ENCODE measurements at places on chromosomes 2 and 18.

GRCh38 chr18:49304751-49305150 lies 155.7 kb downstream of the DYM start:
- no peak for DNase-seq

DNA sequence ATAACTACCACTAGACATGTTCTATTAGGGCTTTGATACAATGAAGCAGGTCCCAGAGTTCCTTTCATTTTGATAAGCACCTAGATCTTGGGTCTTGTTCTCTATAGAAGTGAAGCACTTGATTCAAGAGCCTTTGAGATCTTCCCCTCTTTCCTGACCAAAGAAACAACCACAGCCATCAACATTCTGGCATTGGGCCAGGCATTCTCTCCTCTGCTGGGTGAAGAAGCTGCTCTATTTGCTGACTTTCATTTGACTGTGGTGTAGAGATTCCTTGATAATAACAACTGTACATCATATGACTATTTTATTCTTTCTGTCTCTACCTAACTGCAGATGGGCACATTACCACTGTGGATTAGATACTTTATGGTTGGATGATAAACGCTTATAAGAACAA lies 96.6 kb upstream of the LYPD1 start:
- DNase-seq: no peak

GRCh38 chr2:62181843-62182242 lies 14.1 kb upstream of the B3GNT2 start:
- DNase-seq: no peak

- no peak for DNase-seq
Measured at GRCh38 chr2:130160131-130160530, 15.2 kb upstream of the CCDC74B start.

GRCh38 chr18:6055711-6056110 lies 160.4 kb upstream of the TMEM200C start:
- DNase-seq: peak; percentile 25

DNA sequence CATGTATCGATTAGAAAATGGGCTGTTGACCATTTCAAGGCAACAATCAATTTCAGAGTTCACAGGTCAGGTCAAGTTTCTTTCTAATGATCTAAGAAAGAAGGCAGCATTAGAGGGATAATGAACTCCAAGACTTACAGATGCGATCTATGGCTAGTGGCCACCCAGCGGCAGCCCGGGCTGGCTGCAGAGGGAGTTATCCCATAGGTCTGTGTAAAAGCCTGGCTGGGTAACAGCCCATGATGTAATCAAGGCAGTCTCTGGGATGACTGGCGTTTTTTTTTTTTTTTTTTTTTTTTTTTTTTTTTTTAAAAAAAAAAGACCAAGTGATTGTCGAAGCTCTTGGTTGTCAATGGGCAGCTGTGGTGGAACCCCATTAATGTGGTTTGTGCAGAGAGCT lies 171.1 kb upstream of the SKOR2 start:
- no peak for DNase-seq

- no peak for DNase-seq
Measured at GRCh38 chr2:107986278-107987217, at the start of gene SLC5A7. Gene SLC5A7, plus strand, starts transcription at chr2:107986524. Its CDS starts 1,632 bp downstream, at chr2:107988156.

GRCh38 chr2:122179492-122180165 lies 424.2 kb downstream of the TSN start:
- no peak for DNase-seq

- DNase-seq: no peak
Measured at GRCh38 chr18:44370861-44371260, 309.8 kb upstream of the SETBP1 start.

GRCh38 chr2:235394278-235394828 lies 99.5 kb upstream of the AGAP1 start:
- peak; percentile 9 for DNase-seq

DNA sequence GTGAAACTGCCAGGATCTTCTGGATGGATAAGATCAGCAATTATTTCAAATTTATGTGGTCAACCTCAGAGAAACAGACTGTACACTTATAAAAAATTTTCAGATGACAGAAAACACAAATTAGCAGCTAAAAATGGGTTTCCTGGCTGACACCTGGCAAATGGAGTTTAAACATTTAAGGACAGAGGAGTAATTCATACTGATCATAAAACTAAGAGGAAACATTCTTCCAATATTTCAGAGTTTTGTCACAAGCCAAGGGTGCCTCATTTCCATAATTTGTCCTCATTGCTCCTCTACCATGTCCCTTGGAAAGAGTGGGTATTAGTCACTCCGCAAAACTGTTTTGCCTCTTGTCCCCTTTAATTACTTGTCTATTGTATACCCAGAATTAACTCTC lies 70.2 kb downstream of the TMEFF2 start:
- peak; percentile 92 for DNase-seq

GRCh38 chr2:23091900-23092299 lies 293.1 kb upstream of the KLHL29 start:
- no peak for DNase-seq

- DNase-seq: no peak
Measured at GRCh38 chr18:25853691-25854433, 236.6 kb downstream of the SS18 start.

- no peak for DNase-seq
Measured at GRCh38 chr2:240220371-240220770, 79.9 kb upstream of the OTOS start.

GRCh38 chr2:160918906-160919503 lies 241.2 kb upstream of the TANK start:
- no peak for DNase-seq

DNA sequence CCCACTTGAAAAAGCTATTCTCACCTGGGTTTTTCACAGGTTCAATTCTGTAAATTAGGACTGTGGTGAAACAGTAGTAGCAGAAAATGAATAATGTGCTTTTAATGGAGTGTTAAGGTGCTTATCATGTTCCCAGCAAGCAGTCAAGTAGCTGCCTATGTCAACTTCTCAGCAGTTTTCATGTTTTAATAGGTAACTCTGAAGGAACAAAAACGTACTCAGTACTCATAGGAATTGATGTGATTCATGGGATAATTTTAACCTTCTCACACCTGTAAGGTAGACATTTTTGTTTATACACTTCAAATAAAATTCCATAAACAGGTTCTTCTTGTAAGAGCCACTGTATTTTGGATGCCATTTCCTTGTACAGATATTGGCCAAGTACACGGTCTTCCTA lies 801.6 kb downstream of the MBD2 start:
- DNase-seq: no peak

DNA sequence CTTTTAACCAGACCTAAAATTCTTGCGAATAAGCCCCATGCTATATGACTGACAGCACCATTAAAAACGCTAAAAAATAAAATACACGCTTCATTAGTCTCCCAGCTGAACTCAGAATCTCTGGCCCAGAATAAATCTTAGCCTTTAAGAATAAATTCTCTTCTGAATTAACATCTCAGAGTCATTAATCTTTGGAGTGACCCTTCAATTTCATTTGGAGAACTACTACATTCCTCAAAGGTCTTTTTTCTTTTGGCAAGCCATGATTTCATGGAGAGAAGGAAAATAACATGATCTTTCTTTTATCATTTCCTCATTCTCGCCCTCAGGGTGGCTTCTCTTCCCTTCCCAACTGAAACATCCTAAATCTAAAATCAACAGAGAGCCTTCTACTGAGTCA lies 259.0 kb downstream of the AFF3 start:
- no peak for DNase-seq

GRCh38 chr18:42414756-42415454 lies 459.9 kb downstream of the PIK3C3 start:
- DNase-seq: no peak

DNA sequence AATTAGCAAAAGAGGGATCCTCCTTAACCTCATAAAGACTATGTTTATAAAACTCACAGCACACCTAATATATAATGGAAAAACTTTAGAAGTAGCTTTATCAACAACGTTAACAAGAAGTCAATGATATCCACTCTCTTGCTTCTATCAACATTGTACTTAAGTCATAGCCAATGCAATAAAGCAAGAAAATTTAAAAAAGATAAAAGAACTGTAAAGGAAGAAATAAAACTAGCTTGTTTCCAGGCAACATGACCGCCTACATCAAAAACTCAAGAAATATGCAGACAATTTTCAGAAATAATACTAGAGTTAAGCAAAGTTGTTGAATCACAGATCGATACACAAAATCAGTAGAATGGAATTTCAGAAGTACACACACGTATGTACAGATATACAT lies 375.5 kb upstream of the SPRED2 start:
- DNase-seq: no peak

GRCh38 chr2:160910681-160911080 lies 249.5 kb upstream of the TANK start:
- DNase-seq: peak; percentile 91

DNA sequence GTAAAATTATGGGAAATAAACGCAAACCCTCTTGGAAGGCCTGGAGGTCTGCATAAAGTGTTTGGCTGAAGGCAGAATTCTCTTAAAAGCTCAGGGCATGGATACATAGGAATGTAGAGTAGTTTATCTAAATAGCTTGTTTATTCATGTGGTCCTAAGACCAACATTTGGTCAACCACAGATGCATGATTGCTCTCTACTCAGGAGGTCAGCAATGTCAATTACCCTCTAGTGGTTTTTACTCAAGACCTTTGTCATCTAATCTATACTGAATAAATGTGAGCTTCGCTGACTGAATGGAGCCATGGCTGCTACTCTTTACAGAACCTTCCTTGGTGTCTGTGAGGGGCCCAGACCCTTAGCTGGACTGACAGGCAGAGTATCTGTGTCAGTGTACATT lies 139.8 kb downstream of the ATL2 start:
- DNase-seq: no peak

DNA sequence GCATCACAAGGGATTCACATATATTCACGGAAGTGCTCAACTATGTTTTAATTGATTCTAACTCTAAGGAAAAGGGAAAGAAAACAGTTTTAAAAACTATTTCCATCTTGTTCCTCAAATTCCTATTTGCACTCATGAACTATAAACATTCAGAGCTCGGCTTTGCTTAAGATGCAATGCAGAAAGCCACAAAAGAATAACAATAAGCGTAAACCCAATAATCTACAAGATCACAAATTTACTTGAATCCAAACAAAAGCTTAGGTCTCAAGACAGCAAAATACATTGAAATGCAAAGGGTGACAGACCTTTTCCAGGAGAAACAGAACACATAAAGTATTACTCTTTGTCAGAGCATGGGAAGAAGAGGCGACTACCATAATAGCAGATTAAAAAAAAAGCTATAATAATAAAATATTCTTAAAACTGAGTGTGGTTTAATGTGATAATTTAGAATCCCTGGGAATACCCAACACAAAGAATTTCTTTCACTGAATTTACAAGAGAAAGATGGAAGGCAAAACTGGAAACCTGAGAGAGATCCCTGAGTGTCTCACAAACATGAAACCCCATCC lies 1094.9 kb downstream of the LRP1B start:
- no peak for DNase-seq

GRCh38 chr2:181971032-181971431 lies 14.6 kb upstream of the PPP1R1C start:
- DNase-seq: no peak

Data from BJ (cell line).